ENCODE measurements at places on chromosomes 3 and 15.

DNA sequence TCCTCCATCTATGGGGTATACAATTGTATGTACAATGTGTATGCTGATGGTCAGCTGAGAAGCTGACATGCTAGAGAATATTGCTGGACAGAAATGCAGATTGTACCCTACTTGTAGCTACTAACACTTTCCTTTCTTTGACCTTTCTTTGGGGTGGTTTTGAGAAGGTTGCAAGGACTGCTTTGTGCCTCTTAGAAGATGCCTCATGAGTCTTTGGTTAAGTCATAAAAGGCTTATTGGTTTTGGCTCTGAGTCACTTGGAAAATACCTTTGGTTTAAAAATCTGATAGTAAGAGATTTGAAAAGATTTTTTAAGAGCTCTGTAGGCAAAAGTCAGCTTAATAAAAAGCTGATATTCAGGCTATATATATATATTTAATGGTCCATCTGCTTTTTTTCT is 71.5 kb downstream of the ZMAT3 start:
- no peak for DNase-seq

DNA sequence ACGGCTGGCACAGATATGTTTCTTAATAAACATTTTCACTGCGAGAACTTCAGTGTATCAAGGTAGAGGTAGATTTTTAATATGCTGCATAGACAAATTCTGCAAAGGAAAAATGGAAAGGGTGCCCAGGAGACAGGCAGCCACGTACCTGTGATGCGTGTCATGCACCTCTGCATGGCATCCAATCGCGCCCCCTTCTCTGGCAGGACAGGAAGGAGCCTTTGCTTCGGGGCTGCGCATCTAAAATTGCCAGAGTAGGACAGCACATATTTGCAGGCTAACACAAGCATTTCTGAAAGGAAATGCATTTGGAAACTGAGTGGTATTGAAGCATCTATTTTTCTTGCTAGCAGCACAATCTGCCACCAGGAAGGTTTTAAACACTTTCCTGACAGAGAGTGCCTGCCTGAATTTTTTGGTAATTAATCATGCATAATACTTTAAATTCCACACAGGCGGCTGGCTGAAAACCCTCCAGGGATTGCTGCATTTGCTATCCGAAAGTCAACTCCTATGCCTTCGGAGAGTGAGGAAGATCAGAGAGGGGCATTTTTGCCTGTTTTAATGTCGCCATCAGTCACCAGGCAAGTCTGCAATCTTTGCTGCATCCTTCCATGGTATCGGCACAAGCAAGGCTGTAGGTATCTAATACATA is 165.1 kb upstream of the ATP10A start:
- DNase-seq, result no peak

- no peak for DNase-seq
Observed at GRCh38 chr3:58494107-58494506, 2.2 kb downstream of the KCTD6 start.

- DNase-seq, result no peak
Observed at GRCh38 chr3:101383656-101384055, 63.3 kb upstream of the IMPG2 start.

GRCh38 chr3:156017352-156018030 is 102.9 kb upstream of the KCNAB1 start:
- DNase-seq, result no peak

DNA sequence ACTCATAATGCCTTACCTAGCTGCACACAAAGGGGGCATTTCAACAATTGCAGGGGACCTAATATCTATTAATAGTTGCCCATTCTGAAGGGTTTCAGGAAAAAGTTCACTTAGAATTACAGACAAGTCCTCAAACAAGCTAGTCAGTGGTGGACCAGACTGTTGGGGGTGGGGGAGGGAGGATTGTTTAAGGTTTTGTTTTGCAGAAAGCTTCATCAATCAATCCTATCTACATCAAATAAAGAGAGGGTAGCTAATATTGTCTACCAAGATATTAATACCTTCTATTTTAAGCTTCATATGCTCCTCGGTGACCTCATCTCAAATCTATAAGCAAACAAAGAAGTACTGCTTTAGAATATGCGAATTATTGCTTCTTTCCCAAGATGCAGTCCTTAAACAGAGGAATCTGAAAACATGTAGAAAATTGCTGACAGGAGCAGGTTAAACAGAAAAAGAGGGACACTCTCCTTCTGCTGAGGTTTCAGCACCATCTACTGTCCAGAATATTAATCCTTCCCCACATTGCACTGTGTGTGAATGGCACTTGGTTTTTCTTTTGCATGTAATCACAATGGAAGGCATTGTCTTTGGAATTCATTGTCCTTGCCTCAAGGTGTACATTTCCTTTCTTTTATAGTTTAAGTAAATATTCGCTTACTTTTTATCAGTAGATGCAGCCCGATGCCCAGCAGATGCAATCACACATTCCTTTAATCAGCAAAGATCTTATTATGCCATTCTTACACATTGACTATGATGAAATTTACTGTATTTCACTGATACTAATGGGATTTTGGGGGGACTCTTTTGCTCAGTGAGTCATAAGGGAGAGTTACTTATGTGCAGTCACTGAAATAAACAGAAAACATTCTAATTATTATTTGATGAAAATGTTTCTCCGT is 94.7 kb downstream of the IL5RA start:
- DNase-seq, result no peak

DNA sequence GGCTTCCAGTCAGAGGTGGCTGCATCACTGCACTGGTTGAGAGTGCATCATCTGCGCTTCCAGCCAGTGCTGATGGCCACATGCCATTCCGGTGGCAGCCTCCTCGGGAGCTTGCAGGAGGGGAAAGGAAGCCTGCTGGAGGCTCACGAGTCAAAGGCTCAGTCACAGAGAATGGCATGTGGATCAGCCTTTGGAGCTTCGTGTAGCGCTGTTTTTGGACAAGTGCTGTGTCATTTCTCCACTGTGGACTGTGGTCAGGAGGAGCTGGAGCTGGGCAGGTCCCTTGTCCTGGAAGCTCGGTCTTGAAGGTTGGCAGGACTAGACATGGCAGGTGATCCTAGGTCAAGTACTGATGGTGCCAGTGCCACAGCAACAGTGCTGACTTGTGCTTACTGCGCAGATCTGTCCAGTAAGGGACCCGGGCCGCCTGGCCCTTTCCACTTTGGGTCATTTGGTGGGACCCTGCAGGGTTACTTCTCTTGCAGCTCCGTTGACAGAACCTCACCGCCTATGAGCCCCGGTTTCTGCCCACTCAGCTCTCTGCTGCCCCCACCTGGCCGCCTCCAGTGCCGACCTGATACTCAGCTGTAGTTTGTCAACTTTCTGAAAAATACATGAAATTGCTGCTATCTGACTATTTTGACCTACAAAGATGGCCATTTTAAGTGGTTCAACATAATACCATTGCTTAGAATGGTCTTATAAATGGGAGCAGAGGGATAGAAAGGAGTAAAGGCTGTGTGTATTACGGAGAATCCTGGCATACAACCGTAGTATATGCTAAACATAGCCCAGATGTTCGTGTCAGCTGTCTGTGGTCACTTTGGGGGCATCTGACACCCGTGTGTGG is 27.6 kb upstream of the TRPM1 start:
- DNase-seq, result no peak

- no peak for DNase-seq
Observed at GRCh38 chr3:45966950-45967640, 23.8 kb downstream of the CXCR6 start.

- DNase-seq, result no peak
Observed at GRCh38 chr3:105495021-105495420, 128.3 kb downstream of the ALCAM start.

- DNase-seq, result no peak
Observed at GRCh38 chr3:12797124-12797891, 828 bp downstream of the CAND2 start.

GRCh38 chr15:47742334-47742733 is 25.0 kb downstream of the SEMA6D start:
- DNase-seq, result no peak

DNA sequence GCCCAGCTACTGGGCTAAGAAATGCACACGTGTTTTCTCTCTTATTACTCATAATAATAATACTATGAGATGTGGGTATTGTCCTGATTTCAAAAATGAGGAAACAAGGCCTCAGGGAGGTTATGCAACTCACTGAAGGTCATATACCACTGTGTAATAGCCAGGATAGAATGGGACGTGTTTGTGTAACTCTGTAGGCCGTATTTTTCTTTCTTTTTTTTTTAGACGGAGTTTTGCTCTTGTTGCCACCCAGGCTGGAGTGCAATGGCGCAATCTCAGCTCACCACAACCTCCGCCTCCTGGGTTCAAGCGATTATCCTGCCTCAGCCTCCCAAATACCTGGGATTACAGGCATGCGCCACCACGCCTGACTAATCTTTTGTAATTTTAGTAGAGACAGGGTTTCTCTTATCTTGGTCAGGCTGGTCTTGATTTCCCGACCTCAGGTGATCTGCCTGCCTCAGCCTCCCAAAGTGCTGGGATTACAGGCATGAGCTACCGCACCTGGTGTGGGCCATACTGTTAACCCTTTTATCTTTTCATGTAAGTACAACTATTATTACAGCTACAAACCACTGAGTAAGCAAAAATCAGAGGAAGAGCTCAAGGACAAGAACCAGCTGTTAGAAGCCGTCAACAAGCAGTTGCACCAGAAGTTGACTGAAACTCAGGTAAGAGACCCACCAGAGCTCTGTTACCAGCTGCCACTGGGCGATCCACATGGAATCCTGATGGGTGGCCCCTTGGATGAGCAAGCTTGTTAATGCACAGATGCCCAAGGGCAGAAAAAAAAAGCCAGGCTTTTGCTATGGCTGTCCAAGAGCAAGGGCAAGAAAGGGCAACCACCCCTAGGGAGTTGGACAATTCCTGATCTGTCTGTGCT is 6.7 kb downstream of the KNSTRN start:
- DNase-seq, result no peak

DNA sequence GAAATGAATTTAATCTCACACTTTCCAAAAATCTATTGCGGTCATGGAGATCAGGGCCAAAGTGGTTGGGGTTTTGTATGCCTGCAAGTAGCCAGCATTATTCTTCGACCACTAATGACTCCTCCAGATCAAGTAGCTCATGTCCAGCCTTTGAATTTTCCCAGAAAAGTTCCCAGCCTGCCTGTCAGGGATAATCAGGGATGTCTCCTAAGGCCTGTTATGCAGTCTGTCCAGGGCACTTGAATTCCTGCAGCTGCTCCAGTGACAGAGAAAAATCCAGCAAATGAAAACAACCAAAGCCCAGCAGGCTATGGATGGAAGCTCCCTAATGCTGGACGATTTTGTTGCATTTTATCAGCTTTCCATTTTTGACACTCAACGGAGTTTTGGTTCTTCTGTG is 215.4 kb downstream of the ADAMTSL3 start:
- no peak for DNase-seq

- no peak for DNase-seq
Observed at GRCh38 chr15:89041507-89041906, 46.7 kb upstream of the ABHD2 start.

DNA sequence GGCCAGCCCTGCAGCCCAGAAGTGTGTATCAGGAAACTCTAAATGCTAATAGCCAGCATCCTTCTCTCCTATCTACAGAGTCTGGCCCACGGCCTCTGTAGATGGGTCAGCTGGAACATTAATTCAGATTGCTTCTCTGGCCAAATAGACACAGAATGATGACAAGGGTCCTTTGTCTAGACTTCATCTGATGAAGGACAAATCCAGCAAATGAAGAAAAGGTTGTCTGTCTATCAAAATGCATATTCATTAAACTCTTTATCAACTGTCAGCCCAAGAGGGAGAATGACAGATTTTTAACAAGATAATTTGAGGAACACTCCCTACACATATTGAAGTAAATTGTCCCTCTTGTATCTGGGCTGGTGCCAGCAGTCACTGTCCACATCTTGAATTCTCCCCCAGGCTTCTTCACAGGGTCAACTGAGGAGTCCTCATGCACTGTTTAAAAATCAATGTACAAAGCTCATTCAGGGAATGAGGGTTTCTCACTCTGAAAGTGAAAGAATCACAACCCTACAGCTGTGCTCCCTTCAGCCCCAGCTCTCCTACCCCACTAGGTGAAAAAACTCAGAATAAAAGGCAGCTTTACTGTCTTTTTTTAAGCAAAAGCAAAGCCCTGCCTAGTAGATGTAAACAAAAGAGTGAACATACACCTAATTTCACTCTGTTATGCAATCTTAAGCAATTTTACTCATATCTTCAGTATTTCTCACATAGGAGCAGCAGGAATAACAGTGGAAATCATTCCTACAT is 507.7 kb downstream of the IGSF11 start:
- no peak for DNase-seq

Data from chondrocyte (in vitro differentiated cells).